ENCODE measurements at places on chromosomes 3 and 15.

DNA sequence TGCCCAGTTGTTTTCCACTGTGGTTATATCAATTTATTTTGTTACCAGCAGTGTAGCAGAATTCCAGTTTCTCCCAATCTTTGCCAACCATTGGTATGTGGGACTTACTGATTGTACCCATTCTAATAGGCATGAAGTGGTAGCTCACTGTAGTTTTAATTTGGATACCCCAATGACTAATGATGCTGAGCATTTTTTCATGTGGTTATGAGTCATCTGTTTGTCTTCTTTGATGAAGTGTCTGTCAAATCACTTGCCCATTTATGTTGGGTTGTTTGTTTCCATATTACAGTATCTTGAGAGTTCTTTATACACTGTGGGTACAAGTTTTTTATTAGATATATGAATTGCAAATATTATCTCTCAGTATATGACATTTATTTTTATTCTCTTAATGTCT, 644.3 kb downstream of the NR2F2 start:
- DNase-seq, result no peak

DNA sequence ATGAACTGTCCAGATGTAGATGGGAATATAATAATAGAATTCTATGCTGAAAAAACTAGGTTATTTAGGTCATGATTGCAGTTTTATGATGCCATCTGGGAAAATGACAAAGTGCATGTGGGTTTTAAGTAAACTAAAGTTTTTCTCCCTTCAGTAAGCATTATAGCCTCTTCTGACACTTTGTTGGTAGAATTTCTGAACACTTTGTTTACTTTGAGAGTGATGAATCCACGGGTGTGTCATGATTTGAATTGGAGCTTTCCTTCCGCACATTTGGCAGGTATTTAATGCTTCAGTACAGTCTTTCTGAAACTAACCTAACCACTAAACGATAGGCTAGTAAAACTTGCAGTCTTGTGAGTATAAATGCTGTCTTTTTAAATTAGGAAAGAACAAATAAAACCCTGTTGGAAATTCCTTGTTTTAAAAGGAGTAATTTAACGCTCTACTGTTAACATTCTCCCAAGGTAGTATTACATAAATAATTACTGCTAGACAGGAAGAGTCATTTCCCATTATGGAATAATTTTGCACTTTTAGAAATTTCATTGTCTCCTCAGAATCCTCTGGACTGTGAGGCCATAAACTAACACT, 7.0 kb downstream of the FILIP1L start:
- no peak for DNase-seq

GRCh38 chr3:117928836-117929235, 1105.8 kb downstream of the IGSF11 start:
- no peak for DNase-seq

- no peak for DNase-seq
These were observed 61.3 kb downstream of the CRYBG3 start for GRCh38 chr3:97882975-97883598.

DNA sequence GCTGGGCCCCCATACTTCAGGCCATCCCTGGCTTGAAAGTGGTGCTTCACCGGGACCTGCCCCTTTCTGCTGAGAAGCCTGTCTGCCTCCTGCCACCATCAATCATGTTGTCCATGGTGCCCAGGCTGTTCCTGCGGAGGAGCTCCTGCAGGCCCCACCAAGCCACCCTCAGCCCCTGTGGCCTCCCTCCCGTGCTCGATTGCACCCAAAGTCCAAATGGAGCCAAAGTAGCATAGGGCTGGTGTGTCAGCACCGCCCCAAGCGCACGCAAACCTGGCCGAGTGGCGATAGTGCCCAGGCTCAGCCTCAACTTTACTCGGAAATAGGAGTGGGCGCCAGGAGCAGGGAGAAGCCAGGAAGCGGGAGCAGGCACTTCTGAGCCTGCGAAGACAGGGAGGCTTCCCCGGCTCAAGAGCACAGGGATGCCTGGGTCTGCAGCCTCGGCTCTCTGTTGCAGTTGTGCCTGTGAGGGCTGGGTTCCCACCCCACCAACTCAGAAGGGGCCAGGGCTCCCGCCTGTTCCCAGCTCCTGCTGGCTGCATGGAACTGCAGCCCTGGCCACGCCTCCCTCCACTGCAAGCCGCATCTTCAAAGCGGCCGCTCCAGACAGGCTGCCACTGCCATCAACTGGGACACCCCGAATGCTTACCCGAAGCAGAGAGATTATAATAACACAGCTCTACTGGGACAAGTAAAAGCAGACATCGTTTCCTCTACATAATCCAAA, 203.0 kb downstream of the ARRDC4 start:
- DNase-seq, result no peak

DNA sequence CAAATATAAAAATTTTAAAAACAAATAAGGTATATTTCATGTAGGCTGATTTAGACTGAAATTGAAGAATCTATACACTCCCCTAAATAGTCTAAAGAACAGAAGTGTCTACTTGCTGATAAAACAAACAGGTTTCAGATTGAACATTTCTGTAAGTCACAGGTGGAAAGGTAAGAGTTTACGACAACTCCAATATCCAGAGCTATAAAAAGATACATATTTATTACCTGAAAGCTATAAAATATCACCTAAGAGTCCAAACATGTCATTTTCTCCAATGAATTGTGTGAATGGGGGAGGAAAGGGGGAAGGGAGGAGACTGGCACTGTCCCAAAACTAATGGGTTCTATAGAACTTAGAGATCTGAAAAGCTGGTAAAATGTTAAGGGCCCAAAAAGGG, 26.1 kb downstream of the PPP1R2 start:
- DNase-seq, result no peak

DNA sequence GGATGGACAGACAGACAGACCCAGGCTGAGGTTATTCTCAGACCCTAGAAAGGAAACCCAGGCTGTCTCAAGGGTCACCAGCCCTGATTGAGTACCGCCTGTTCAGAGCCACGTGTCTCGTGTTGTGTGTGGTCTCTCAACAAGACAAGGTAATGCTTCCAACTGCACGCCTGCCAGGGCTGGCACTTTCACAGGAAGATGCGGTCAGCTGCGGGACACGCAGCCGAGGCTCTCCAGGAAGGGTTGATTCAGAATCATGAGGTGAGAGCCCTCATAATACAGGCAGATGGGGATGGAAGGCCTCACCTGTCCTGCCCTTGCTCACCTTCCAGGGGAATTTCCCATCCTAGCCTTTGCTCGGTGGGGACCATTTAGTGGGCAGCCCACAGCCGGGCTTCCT, 81.4 kb downstream of the TOP2B start:
- no peak for DNase-seq

- DNase-seq, result no peak
These were observed 89.2 kb downstream of the CGGBP1 start for GRCh38 chr3:87969620-87970019.

DNA sequence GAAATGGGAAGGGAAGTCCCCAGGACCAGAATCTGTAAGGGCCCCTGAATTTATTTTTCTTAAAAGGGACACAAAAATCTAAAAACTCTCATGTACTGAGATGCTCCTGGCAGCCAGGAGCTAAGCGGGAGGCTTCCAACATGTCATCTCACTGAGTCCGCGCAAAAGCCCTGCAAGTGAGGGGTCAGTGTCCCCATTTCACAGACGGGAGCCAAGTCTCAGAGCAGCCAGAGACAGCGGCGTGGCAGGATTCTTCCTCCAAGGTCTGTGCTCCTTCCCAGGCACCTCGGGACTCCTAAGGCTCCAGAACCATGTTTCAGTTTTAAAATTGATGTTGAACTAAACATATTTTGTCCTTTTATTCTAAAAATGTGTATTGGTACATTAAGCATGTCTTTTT, 114.8 kb downstream of the ADCY5 start:
- DNase-seq, result no peak

DNA sequence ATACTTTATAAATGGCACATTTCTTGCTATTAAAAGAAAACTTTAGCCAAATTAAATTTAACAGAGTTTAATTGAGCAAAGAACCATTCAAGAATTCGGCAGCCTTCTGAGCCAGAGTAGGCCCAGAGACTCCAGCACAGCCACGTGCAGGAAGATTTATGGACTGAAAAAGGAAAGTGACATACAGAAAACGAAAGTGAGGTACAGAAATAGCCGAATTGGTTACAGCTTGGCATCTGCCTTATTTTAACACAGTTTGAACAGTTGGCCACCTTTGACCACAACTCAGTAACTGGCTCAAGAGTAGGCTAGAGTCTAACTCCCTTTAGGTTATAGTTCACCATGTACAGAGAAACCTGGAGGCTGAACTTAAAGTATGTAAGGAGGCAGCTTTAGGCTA, 17.6 kb downstream of the CFAP44 start:
- DNase-seq, result no peak

DNA sequence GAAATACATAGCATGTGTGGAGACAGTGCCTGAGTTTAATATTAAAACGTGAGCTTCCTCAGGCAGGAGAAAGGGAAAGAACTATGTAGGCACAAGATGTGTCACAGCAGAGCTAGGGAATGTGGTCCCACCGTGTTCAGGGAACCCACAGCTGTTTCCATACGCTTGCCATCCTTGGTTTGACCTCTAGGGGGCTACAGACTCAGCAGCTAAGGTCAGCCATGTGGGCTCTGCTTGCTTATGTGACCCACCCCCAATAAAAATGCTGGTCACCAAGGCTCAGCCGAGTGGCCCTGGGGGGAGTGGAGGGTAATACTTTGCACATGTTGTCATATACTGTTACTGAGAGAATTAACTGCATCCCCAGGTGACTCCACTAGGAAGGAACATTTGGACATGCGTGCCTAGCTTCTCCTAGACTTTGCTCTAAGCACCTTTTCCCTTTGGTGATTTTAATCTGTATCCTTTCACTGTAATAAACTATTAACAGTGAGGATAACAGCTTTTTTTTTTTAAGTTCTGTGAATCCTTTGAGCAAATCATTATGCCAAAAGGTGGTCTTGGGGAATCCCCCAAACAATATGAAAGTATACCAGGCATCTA, 3.3 kb downstream of the TUBGCP5 start:
- no peak for DNase-seq

DNA sequence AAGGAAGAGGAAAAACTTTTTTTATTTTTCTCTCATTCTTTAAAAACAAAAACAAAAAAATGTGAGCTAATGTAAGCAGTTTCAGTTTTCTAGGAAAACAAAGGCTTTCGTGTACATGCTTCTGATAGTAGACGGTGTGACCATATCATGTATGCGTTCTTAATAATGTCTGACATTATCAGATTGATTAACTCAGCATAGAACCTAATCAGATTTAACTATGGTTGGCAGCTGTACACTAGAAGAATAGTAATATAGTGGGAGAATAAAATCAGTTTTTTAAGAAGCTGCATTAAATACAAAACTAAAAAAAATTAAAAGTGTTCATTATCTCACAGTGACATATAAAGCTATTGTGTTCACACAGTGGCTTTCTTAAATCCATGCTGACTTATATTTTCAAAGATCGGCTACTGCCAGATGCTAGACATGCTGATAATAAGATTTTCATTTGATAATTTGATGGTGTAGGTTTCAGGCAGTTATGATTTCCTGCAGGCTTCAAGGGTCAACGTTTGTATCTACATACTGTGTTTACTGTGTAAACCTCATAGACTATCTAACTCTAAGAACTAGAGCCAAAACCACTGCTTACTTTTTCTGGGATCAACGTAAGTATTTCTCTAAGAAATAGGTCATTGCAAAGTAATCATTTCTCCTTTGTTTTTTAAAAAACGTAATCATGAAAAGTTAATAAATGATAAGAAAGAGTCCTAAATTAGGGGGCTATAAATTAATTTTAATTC, 74.0 kb downstream of the UBE2E2 start:
- no peak for DNase-seq

Measured in caudate nucleus (tissue), 63 donors.